Activated naive CD4-positive, alpha-beta T cell (primary cell): ENCODE measurements at places on chromosomes 2 and 18.
A peak's percentile ranks its signal among the peaks of the same experiment; 100 is the strongest.

DNA sequence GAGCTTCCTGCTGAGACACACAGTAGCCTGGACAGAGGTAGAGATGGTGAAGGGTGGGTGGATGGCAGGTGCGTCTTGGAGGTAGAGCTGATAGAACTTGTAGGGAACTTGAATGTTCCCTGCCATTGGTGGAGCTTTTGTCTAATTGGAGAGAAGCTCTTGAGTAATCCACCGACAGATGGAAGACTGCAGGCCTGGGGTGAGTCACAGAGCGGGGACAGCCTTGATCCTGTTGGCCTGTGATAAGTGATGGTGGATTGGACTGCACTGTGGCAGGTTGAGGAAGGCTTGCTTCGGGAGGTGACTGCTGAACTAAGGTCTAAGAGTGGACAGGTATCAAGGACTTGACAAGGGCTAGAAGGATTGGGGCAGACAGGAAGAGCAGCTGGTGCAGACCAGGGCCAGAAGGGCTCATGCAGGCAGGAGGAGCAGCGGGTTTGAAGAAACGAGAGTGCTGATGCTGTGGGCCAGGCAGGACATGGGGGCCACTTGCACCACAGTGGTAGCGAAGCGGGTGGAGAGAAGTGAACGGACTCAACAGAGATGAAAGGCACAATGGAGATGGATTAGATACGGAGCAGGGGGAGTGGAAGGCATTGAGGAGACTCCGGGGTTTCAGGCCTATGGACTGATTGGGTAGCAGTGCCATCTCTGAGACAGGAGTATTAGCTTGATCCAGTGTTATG lies 16.3 kb downstream of the CABLES1 start:
- no peak for DNase-seq

DNA sequence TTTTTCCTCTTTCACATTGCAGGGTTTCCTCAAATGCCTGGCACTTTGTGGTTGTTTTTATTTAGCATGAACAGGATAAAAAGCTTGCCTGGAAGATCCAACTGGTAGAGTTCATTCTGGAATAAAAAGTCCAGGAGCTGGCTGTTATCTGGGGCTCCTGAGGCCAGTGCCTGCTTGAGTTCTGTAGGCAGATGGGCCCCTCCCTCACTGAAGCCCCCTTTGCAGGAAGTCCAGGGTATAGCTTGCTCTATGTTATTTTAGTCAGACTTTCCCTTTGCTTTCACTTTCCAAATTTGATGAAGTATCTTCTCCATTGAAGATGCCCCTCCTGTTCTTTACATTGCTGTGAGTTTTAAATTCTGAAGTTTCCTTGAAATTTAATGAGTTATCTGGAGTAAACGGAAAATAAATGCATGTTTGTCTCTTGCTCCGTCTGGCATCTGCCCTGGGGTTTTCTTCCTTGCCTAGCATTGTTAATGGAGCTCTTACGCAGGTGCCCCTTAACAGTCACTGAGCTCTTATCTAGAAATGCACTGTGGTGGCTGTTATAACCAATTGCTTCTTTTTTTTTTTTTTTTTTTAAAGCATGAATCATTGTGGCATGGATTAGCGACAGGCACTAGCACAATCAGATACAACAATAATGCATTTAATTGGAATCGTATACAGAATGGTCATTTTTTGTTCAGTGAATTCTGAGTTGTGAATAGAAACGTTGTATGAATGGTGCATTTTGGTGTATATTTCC lies 27.0 kb upstream of the LPIN1 start:
- DNase-seq = no peak

GRCh38 chr2:30417253-30417652 lies 29.8 kb upstream of the LCLAT1 start:
- no peak for DNase-seq

GRCh38 chr2:9964334-9964980 lies 13.0 kb downstream of the GRHL1 start:
- DNase-seq = no peak

- no peak for DNase-seq
Observed at GRCh38 chr2:237691029-237691907, 63.9 kb downstream of the LRRFIP1 start.

- peak; percentile 2 for DNase-seq
Observed at GRCh38 chr18:9095297-9096006, 7.0 kb upstream of the NDUFV2 start.

- no peak for DNase-seq
Observed at GRCh38 chr18:40159141-40160017, 1795.7 kb upstream of the PIK3C3 start.

DNA sequence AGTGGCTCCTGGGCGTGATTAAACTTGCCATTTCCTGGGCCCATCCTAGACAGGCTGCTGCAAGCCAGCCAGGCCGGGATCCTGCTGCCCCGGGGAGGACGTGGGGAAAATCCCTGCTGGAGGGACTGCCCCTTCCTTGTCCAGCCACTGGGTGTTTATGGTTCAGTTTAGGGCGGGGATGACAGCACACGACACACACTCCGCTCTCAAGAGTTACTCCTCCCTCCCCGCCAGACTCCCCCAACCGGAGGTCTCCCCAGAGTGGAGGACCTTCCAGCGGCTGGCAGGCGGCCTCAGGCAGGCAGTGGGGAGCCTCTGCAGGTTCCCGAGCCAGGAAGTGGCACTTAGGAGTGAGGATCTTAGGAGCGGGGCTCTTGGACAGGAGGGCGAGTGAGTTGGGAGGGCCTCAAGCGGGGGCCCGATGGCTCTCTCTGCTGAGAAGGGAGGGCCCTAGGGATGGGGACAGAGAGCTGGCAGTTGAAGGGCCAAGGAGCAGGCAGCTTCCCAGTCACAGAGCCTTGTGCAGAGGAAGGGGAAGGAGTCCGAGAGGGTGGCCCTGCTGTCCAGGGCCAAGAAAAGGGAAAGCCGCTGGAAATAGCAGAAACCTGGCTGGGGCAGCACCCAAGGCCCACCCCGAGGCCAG lies 5.7 kb upstream of the GPR35 start:
- DNase-seq = no peak
